ENCODE measurements at places on chromosomes 11 and 22.

DNA sequence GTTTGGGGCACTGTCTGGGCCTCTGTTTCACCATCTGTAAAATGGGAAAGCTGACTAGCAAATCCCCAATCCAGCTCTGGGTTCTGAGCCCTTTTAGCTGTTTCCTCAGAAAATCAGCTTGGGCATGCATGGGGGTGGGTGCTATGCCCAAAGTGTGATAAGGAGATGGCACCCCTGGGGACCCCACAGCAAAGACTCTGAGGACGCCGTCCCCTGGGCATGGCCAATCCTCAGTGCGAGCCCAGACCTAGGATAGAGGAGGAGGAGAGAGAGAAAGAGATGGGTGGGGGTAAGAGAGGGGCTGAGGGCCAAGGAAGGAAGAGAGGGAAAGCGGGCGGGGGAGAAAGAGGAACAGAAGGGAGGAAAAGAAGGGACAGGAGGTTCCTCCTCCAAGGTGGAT is 31.8 kb downstream of the TPBGL start:
- no peak for DNase-seq

GRCh38 chr11:126440792-126441514 is 85.5 kb downstream of the ST3GAL4 start:
- DNase-seq, result peak; percentile 68

DNA sequence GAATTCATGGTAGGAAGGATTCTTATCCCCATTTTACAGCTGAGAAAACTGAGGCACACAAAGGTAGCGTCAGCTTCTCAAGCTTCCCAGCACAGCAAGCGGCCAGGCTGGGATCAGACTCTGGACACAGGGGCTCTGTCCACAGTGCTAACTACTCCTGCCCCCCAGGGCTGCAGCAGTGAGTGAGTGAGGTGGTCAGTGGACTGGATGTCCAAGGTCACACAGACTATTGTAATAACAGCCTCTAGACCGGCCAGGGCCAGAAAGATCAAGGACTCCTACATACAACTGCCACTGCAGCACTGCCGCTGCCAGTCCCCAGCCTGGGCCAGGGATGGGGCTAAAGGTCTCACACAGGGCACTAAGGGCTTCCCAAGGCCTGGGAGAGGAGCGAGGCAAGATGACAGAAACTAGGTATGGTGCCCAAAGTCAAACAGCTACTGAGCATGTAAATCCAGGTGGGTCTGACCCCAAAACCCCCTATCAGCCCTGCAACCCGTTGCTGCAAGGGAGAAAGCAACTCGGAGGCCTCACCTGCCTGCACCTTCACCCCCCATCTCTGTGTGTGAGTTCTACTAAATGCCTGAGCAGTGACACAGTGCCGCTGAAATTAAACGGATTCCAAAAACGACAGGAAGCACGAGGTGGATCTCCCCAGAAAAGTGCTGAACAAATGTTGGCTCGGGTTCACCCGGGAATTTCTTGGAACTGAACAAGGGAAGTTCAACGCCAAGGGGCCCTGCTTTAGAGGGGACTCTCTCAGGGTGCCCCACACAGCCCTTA is 161.8 kb upstream of the GRK3 start:
- no peak for DNase-seq

DNA sequence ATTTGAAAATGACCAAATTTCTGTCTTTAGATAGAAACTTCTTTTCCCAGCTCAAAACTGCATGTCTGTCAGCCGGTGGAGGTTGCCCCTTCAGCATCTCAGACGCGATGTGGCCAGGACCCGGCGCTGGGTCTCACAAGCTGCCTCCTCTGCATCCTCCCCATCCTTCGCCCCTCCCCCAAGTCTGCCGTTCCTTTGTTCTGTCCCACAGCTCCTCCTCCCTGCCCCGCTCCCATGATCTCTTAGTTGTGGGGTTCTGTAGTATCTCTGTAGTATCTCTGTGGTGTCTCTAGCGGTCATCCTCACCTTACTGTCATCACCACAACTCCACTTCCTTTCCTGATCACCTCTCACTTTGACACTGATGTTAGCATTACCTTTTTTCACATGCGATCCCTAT is 49.9 kb downstream of the TRAF6 start:
- DNase-seq, result no peak

- peak; percentile 8 for DNase-seq
Observed at GRCh38 chr22:35258191-35258988, 1.1 kb downstream of the HMGXB4 start.

GRCh38 chr22:17120711-17121232 is 388 bp downstream of the TMEM121B start:
- DNase-seq, result peak; percentile 64

- no peak for DNase-seq
Observed at GRCh38 chr11:119172513-119172912, 4.0 kb downstream of the NLRX1 start.

- no peak for DNase-seq
Observed at GRCh38 chr11:96459751-96460150, 69.9 kb downstream of the JRKL start.

- DNase-seq, result no peak
Observed at GRCh38 chr11:128547946-128548648, 39.3 kb downstream of the ETS1 start.

DNA sequence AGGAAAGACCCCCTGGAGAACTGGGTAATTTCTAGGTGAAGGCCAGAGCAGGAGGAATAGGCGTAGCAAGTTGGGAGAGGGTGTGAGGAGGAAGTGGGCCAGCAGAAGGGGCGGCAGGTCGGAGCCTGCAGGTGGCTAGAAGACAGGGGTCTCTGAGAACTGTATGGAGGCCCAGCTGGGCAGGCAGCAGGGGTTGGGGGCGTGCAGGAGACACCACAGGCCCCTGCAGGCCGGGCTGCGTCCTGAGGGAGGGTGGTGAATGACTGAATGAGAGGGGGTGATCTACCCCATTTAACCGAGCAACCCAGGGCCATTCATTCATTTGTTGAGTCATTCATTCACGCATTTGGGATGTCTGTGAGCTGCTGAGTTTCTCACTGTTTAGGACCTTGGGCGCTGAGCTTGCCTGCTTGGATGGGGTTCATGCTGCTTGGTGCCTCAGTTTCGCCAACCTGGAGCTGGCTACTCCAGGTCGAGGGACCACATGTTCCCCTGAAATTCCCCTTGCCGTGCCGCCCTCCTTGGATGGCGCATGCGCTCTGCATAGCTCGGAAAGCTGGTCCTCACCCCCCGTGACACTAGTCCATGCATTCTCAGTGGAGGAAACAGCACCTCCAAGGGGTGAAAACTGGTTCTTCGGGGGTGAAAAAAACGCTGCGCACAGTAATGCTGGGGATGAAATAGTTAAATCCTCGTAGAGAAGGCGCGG is 15.6 kb downstream of the MPPED1 start:
- DNase-seq, result no peak

GRCh38 chr22:22203048-22203971 is 41.3 kb upstream of the VPREB1 start:
- DNase-seq, result no peak

GRCh38 chr11:104836691-104837090 is 61.6 kb downstream of the CASP12 start:
- DNase-seq, result no peak

- no peak for DNase-seq
Observed at GRCh38 chr11:119307219-119307618, 9.7 kb downstream of the MCAM start.

DNA sequence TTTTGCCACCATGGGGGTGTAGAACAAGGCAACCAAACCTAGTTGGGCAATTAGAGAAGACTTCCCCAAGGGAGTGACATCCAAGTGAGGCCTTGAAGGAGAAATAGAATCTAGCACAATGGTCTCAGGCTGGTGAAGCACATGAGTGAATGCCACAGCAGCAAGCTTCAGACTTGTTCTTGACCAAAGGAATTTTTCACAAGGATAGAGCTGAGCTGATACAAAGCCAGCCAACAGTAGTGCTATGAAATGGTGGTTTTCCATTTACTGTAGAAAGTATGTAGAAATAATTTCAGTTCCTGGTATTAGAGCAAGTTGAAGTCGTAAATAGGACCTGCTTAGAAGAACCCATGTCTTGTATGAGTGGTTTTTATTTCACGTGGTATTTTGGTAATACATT is 148.3 kb upstream of the RASSF10 start:
- no peak for DNase-seq

DNA sequence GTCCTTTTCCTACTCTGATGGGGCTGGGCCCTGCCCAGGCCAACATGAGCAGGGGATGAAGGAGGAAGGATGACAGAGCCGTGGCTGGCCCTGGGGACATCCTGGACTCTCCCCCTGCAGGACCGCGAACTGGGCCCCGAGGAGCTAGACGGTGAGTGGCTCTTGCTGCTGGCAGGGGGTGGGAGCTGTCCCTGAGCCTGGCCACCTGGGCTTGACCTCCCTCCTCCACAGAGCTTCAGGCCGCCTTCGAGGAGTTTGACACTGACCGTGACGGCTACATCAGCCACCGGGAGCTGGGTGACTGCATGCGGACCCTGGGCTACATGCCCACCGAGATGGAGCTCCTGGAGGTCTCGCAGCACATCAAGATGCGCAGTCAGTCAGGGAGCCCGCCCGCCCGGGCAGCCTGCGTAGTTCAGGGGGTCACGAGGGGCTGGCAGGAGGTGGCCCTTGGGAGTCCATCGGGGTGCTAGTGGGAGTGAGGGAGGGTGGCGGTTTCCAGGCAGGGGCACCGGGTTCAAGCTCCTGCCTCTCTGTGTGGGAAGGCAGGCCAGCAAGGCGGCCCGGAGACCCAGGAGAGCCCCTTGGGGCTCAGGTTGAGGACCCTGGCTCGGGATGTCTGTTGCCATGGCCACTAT is 1.0 kb downstream of the CABP4 start:
- no peak for DNase-seq

DNA sequence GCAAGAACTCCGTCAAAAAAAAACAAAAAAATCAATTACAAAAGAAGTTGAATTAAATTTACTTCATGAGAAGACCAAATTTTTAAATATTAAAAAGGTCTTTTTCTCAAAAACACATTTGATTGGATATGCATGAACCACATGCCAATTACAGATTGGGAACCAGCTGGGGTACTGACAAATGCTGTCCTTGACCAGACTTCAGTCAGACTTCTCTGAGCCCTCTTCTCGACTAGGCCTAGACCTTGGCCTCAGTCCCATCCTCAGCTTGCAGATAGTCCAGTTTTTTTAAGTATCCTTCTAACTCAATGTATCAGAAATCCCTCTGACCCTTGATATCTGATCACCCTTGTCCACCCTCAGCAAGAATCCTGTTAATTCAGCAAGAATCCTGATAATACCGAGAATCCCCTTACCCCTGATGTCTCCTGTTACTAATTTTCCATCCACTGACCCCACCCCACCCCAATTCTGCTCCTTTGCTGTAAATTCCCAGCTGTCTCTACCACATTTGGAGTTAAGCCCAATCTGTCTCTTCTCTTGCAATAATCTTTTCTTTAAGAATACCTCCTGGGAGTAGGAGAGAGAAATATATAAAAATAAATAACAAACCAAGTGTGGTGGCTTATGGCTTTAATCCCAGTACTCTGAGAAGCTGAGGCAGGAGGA is 30.9 kb downstream of the OR4D9 start:
- no peak for DNase-seq

GRCh38 chr11:86257446-86257845 is 12.9 kb downstream of the EED start:
- DNase-seq, result no peak

GRCh38 chr11:20029193-20029592 is 131.1 kb downstream of the DBX1 start:
- DNase-seq, result no peak

DNA sequence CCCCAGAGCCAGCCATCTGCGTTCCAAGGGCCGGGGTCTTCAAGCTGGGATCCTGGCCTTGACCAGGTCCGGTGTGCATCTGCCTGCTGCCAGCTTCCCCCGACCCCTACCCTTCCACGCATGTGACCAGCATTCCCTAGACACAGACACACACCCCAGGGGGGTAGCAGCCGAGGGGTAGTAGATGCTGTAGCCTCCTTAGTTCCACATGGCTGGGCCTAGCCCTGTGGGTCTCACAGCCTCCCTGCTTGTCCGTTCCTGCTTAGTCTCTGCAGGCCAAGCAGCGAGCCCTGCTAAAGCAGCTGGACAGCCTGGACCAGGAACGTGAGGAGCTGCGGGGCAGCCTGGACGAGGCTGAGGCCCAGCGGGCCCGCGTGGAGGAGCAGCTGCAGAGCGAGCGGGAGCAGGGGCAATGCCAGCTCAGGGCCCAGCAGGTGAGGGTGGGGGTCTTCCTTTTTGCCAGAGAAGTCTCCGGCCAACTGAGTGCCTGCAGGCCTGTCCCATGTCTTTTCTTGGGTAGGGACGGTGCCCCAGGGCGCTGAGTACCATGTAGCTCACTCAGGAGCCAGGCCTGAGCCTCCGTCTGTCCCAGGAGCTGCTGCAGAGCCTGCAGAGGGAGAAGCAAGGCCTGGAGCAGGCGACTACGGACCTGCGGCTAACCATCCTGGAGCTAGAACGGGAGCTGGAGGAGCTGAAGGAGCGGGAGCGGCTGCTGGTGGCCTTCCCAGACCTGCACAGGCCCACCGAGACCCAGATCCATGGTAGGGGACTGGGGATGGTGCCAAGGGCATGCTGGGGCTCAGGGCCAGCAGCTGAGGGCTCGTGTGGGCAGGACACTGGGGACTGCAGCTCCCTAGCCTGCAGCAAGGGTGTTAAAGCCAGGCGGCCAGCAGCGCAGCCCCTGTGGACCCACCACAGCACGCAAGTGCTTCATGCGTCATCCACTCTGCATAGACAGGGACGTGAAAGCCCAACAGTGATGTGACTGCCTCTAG is 13.6 kb downstream of the RNF215 start:
- DNase-seq, result no peak

DNA sequence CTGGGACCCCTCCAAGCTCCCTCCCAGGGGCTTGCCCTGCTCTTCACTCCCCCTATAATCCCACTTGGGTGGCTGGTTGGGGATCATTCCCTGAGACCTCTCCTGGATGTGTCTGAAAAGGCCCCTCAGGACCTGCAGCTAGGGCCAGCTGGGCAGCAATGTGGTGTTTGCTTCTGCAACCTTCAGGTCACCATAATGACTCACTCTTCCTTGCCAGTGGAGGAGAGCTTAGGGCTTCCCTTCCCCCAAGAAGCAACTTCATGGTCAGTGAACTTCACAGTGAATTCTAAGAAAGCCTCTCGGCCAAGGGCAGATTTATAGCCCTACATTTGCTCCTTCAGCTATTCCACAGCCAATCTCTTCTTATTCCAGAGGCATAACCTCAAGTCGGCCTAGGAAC is 45.1 kb upstream of the TSPAN18 start:
- DNase-seq, result no peak

DNA sequence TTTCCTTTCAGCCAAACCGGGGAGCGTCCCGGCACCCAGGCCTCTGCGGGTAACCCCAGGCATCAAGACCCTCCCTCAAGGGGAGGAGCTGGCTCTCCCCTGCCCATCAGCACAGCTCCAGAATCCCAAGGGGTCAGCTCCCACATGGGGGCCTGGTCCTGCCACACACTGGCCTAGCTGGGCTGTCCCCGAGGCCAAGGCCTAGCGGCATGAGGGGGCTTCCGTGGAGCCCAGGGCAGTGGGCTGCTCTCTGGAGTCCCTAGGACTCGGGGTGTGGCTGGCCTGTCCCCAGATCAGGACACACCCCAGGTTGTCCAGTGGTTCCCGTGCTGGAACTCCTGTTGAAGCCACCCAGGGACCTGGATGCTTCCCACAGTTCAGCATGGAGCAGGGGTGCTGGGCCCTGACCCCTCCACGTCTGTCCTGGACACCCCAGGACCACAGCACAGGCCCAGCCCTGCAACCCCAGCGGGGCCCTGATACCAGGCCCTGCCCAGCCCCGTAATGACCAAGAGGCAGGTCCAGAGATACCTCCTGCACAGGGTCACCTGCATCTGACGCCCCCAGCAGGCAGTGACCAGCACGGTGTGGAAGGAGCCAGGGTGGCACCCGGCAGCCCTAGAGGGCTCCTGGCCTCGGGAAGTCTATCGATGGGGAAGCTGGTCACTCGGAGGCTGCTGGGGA is 5.5 kb downstream of the HRAS start:
- DNase-seq, result no peak

- DNase-seq, result no peak
Observed at GRCh38 chr11:113947994-113948393, 26.9 kb upstream of the HTR3A start.
